Foreskin fibroblast (primary cell): ENCODE measurements at places on chromosomes 2 and 18.

DNA sequence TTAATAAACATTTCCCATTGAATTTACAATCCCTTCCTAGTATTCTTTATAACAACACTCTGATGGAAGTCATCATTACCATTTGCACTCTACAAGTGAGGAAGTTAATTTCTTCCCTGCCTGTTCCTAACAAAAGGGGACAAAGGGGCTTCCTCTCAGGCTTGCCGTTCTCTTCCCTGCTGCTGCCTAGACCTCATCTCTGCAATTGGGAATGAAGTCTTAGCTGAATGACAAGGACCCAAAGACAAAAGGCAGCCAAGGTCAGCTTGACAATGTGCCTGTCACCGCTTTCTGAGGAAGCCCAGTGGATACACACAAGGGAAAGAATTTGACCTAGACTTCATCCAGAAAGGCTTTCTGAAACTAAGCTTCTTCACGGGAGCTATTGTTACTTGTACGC is 416.4 kb downstream of the CMPK2 start:
- no peak for DNase-seq

DNA sequence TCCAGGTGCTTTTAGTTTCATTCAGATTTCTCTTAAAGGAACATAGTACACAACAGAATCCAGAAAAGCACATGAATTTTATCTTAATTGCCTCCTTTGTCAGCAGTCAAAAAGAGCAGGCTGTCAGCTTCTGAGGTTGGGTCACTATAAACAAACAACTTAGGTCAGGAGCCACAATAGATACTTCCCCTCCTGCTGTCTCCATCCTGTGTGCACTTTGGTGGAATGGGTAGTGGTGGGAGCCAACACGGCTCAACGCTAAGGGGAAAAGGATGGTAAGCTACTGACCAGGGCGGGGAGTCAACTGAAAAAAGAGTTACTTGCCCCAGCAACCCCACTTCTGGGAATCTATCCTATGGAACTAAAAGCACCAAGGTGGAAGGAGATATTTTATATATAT is 121.9 kb downstream of the PAX3 start:
- no peak for DNase-seq

GRCh38 chr2:113219889-113220641 is 46.3 kb downstream of the PSD4 start:
- no peak for DNase-seq

GRCh38 chr2:233831011-233831721 is 23.2 kb downstream of the HJURP start:
- DNase-seq = no peak

- DNase-seq = peak; percentile 40
Measured at GRCh38 chr2:39550701-39551285, 113.7 kb upstream of the MAP4K3 start.

GRCh38 chr18:12417687-12418086 is 10.0 kb downstream of the PRELID3A start:
- DNase-seq = no peak

DNA sequence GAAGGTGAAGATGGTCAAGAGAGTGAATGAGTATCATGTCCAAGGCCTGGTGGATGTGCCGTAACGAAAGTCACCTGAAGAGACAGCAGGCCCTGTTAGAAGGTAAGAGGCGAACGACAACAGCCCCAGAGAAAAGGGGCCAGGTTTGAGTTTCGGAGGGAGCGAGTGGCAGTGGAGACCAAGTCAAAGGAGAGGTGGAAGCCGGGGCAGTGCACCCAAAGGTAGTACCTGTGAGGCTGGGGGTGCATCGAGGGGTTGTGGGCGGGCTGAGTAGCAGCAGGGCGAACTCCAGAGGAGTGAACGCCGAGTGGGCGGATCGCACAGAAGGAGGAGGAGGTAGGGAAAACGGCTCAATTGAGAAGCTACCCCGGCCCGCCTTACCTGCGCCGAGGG is 358 bp downstream of the USP37 start:
- DNase-seq = no peak

DNA sequence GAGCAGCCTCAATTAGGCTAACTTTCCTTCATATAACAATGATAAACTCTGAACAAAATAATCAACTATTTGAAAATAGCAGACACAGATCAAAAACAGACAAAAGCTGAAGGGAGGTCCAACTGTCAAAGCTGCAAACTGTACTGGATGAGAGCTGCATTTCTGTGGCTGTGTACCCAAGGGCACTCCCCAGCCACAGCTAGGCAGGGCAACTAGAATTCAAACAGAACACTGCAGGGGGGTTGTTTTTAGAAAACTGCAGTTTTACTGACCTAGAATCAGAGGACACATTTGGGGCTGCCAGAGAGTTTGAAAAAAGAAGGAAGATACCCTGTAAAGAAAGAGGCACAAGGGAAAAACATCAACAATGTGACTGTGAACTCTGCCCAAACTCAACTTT is 56.8 kb downstream of the SMAD2 start:
- DNase-seq = no peak

DNA sequence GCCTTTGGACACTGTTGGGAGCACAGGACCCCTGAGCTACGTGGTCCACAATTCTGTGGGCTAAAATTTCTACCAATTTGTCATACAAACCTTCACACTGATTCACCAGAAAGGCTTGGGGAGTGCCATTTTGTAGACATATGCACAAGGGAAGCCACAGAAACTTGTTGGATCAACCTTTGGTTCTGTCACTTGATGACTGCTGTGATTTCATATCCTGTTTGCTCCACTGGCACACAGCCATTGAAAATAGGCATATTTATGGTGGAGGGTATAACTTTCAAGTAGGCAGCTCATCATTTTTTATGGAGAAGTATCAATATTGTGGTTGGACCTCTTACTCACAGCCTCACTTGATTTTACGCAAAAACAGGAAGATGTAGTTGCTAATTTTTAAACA is 10.5 kb downstream of the NAPG start:
- no peak for DNase-seq

GRCh38 chr18:12301263-12302005 is 6.6 kb upstream of the TUBB6 start:
- DNase-seq = no peak

- DNase-seq = no peak
Measured at GRCh38 chr2:128162266-128162665, 71.3 kb downstream of the UGGT1 start.

GRCh38 chr2:31317396-31317795 is 83.4 kb downstream of the EHD3 start:
- no peak for DNase-seq

DNA sequence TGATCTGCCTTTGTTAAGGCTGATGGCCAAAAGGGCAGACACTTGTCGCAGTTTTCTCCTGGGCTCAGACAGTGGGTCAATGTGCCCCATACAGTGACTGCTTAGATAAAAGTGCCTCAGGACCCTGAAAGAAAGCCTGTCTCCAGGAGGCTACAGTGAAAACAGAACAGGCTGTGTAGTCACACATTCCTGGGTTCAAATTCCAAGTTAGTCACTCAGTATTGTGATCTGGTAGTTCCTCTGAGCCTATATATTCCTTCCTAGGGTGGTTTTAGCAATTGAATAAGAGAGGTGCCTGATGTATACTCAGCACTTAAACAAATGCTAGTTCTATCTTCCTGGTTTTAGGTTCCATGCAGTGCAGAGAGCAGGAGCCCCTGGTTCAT is 54.4 kb downstream of the RPL37A start:
- DNase-seq = peak; percentile 64

- DNase-seq = no peak
Measured at GRCh38 chr18:63676526-63677323, 15.0 kb upstream of the SERPINB3 start.

DNA sequence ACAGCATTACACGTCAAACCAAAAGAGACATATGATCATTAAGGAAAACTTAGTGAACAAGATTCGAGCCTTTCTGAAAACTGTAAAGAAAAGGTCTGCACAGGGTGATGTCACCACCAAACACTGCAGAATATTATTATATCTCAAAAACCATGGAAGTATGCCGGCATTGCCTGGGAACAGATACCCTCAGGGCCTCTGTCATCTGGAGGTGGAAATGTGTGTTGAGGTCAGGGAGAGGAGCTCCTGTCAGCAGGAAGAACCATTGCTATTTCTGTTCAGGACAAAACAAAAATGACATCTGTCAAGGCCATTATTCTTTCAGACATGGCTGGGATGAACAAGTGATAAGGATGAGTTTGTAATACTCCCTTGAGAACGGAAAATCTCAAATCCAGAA is 365.9 kb upstream of the TRIB2 start:
- peak; percentile 14 for DNase-seq

- no peak for DNase-seq
Measured at GRCh38 chr18:50594942-50595341, 35.1 kb downstream of the MAPK4 start.

DNA sequence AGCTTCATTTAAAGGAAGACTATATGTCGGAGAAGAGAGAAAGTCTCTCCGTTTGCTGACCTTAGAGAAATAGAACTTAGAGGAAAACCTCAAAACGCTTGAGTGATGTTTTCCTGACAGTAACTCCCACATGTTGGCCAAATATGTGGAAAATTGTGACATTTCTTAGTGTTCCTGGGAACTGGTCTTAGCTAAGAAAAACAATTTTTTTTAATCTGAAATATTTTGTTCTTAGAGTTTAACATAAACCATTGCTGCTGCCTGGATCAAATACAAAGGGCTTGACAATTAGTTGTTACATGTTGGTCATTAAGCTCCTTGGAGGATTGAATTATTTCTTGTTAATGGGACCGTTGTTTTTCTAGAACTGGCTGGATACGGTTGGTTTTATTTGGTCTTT is 16.3 kb downstream of the DYNC2LI1 start:
- DNase-seq = no peak

DNA sequence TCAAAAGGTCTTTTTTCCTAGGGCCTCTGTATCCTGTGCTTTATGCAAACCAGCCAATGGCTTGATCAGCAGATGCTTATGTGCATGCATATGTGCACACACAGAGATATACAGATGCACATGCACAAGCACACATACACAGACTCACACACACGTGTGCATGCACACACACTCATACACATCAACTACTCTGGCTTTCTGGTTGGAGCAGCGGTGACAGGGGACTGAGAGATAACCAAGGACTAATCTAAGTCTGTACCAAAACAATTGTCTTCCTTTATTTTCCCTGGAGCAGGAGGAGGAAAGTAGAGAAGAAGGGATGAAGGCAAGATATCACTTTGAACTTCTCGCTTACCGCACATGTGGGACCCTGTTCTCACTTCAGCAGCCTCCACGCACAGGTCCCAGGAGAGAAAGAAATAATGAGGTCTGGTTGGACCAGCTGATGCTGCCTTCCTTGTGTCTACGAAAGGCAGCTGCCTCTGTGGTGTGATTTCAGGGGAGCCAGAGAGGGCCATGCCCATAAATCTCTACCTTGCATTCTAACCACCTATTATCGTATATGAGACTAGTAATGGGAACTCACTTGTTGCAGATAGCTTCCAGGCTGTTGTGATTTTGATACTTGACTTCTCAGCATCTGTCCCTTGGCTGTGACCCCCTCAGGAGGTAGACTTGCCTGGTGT is 338.0 kb downstream of the EN1 start:
- DNase-seq = no peak

- DNase-seq = no peak
Measured at GRCh38 chr2:84880645-84881521, at the start of gene TRABD2A. Gene TRABD2A (minus strand): TSS chr2:84881084. CDS start chr2:84881039, 45 bp downstream.

GRCh38 chr2:227855440-227855839 is 16.0 kb upstream of the DAW1 start:
- no peak for DNase-seq

GRCh38 chr18:71784777-71785176 is 759.4 kb downstream of the CBLN2 start:
- no peak for DNase-seq

GRCh38 chr18:26614374-26614773 is 66.0 kb upstream of the KCTD1 start:
- DNase-seq = no peak

DNA sequence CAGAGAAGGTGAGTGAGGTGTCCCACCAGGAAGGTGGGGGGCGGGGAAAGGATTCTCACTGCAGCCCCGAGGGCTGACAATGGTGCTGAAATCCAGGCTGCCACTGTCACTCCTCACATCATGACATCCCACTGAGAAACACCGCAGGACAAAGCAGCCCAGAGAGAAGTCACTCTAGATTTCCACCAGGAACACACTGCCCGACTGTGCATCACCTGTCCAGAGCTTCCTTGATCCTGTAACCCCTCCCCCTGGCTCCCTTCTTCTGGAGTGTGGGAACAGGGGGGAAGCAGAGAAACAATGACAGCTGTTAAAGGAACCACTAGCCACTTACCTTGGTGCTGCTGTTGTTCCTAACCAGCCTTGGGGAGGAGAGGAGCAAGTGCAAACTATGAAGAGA is 69.9 kb downstream of the MRO start:
- DNase-seq = no peak

- DNase-seq = no peak
Measured at GRCh38 chr2:198321522-198322088, 517.2 kb downstream of the PLCL1 start.

GRCh38 chr2:37883518-37883917 is 41.6 kb upstream of the RMDN2 start:
- DNase-seq = no peak

DNA sequence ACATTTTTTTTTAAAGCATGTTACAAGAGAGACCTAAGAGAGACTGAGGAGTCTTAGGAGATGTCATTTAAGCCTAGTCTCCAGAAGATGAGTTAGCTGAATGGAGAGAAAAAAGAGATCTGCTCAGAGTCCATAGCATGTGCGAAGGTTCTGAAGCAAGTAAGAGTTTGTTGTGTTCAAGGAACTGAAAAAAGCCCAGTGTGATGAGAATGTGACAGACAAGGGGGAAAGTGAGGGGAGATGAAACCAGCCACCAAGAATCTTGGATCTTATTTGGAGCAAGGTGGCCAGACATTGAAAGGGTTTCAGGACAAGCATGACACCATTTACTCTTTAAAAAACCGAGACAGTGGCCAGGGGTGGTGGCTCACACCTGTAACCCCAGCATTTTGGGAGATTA is 5.2 kb upstream of the MOB1A start:
- DNase-seq = no peak

DNA sequence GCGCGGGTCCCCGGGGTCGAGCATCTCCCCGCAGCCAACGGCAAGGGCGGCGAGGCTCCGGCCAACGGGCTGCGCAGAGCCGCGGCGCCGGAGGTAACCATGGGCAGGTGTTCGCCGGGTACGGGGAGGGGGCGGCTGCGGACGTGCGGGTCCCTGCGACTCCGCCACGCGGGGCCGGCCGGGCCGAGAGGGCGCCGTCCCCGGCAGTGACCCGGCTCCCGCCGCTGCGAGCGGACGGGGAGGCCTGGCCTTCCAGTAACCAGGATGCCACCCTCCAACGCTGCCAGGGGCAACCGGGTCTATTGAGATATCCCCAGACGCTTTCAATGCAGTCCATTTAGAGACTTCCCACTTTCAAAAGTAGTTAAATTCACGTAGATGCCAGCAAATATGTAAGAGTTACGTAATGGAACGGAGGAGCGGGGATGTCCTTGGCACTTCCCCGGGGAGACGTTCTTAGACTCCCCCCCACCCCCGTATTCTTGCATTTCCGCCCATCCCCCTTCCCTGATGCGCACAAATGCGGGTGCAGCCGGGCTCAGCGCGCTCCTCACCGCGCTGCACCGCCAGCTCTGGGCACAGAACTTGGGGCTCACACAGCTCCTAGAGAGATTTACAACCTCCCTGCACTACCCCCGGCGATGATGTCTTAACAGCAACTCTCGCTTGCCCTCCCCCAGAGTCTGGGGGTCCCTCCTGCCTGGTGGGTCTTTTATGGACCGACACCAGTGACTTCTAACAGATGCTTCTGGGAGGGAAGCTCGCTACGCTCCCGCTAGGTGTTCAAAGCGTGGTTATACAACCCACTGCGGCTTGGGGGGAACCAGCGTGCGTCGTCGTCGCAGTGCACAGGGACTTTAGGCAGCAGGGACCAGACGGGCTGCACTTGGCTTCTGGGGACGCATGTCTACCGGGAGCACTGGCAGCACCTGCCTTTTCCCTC is 657 bp downstream of the SGPP2 start:
- DNase-seq = peak; percentile 22

- DNase-seq = no peak
Measured at GRCh38 chr18:76212960-76213359, 282.1 kb downstream of the ZNF516 start.
